Osteoblast (primary cell): ENCODE measurements at places on chromosomes 11 and 22. TPM values are rescaled to one million over a fixed set of nuclear protein-coding genes. Genes with fewer than 3 reads are reported as not detected.
A peak's percentile ranks its signal among the peaks of the same experiment; 100 is the strongest.

P4HA3 gene
- total RNA-seq = 8.7 and 19.2 TPM in 2 replicates

RFPL1 gene
- total RNA-seq = not detected in 2 replicates

C1QTNF4 gene
- total RNA-seq = 0.36 TPM in 1 of 2 replicates, not detected in the other

FAM180B gene
- not detected in 2 replicates for total RNA-seq

NXPE2 gene
- total RNA-seq = under 0.01 and 0.29 TPM in 2 replicates

DNA sequence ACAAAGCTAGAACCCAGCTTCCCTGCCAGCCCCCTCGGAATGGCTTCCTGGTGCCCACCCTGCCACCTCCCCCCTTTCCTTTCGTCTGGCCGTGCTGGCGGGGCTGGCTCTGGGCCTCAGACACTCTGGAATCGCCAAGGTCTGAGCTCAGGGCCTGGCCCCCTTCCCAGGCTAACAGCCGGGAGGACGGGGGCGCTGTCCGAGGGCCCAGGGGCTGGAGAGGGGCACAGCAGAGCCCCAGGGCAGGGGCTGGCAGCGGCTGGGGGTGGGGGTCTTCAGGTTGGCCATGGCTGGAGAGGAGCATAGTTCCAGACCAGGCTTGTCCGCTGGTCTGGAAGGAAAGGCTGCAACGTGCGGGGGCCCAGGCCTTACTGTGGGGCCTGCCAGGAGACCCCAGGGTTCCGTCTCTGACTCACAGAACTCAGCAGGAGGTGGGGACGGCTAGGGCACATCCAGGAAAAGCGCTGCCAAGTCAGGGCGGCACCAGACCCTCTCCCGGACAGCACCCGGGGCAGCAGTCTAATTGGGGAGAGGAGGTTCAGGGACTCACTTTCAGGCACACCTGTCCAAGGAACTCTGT, 861 bp upstream of the LTBP3 start:
- peak; percentile 95 for DNase-seq

DNA sequence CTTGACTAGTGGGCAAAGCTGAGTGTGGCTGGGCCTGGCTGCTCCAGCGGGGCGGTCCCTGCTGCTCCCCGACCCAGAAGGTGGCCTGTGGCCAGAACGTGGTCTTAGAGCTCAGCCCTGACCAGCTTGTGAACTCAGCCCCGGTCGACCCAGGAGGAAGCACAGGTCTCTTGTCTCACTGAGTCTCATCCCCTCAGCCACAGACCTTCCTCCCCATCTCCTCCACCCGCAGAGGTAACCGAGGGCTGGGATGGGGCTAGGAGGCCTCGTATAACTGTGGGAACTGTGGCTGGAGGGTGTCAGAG, 546.2 kb upstream of the B3GAT1 start:
- no peak for DNase-seq

GRCh38 chr11:32489464-32489863, 54.1 kb upstream of the WT1 start:
- no peak for DNase-seq

- DNase-seq = no peak
Observed at GRCh38 chr11:45752106-45752505, 52.8 kb upstream of the SLC35C1 start.

- no peak for DNase-seq
Observed at GRCh38 chr22:37219533-37219932, 7.3 kb upstream of the SSTR3 start.
